ENCODE measurements at places on chromosomes 2 and 18.
A peak's percentile ranks its signal among the peaks of the same experiment; 100 is the strongest.

GRCh38 chr18:56493531-56493930, 144.9 kb downstream of the TXNL1 start:
- no peak for DNase-seq

GRCh38 chr2:221606424-221606823, 34.3 kb upstream of the EPHA4 start:
- no peak for DNase-seq

GRCh38 chr2:72198532-72199241, 51.0 kb upstream of the CYP26B1 start:
- DNase-seq, result no peak

DNA sequence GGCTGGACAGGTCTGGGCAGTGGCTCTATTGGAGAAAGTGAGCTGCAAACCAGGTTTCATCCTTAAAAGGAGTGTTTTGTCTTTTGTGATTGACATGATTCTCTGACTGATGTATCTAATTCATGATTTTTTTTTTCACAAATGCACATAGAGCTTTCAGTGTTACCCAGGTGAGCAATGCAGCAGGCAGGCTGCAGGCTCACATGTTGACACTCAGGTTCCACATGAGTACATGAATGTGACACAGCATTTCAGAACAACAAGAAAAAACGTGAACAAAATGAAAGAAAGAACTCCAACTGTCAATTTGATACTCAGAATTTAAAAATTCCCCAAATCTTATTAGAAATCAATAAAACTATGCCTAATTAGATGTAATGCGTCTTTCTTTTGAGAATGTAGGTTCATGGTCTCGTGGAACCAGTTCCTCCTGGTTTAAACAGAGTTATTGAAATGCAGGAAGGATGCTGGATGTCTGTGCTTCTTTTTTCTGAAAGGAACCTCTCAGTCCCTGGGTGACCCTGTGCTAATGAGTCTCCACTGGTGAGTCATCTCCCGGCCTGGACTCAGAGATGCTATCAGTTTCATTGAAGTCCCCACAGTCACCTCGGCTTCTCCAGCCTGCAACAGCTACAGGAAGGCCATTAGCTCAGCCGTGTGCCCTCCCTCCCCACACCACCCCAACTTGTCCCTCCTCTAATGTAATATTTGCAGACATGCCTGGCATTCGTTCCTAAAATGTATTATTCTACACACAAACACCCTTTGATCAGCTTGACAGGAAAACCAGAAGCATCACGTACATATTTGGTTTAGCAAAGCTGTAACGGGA, 430.4 kb downstream of the LPIN1 start:
- DNase-seq, result no peak

GRCh38 chr2:21008790-21009661, 34.8 kb downstream of the APOB start:
- DNase-seq, result no peak

DNA sequence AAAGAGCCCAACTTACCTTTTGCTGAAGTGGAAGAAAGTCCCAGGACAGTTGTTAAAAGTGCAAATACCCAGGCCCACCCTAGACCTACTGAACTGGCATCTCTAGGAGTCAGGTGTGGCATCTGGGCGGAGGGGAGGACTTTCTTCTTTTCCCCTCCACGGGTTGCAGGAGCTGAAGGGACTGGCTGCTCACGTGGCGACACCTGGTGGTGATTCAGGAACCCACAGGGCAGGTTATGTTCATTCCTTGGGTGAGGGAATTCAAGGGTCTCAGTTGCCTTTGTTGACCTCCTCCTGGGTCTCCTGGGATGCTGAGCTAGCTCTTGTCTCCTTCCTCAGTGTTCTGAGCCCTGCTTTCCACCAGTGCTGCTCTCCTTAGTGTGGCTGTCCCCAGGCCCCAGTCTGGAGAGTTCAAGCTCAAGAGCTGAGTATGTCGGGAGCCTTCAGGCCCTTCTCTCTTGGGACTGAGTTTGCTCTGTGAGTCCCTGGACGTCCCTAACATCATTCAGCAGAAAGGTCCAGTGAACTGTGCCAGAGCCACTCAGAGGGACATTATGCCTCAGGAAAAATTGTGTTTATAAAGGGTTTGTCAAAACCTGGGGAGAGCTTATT, 56.9 kb downstream of the DYSF start:
- DNase-seq, result peak; percentile 32

- DNase-seq, result no peak
Observed at GRCh38 chr18:79275992-79276391, 119.7 kb upstream of the NFATC1 start.

DNA sequence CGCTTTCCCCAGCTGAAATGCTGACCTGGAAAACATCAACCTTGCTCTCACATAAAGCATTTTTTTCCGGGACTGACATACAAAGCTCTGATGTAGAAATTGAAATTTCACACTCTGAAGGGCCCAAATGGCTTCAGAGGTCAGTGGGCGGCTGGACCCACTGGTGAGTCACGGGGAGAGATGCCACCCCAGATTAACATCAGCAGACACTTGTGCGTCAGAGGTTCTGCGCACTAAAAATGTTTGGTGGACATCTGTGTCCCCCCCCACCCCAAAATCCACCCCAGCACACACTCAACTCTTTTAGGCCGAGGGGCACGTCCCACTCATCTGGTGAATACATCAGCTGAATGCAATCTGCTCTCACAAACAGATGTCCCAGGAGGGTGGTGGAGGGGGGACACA, 208.9 kb downstream of the ASB1 start:
- DNase-seq, result no peak

- no peak for DNase-seq
Observed at GRCh38 chr18:61546590-61546989, 213.4 kb downstream of the CDH20 start.

DNA sequence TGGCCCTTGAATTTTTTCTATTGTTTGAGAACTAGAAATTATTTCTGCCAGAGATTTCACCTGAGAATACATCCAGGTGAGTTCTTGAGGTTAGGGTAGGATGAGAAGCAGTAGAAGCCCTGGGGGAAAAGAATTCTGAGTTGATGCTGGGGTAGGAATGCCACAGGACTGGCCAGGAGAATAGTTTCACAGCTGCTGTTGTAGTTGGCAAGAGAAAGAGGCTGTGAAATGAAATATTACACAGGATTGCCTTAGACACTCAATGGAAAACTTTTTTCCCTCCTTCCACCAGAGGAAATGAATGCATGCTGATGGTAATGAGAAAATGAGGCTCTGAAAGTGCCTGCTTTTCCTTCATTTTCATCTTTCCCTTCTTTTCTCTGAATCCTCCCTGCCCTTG, 54.6 kb downstream of the PRKCE start:
- no peak for DNase-seq

DNA sequence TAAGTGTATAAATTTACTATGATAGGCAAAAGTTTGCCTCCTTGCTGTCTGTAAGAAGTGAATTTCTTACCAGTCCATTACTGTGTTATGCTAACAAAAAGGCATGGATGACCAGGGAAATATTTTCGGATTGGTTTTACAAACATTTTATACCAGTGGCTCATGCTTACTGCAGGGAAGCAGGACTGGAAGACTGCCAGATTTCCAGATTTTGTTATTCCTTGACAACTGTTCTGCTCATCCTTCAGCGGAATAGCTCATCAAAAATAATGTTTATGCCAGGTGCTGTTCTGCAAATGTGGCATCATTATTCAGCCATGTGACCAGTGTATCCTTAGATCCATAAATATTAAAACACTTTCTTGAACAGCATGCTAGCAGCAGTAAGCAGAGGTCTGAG, 40.4 kb upstream of the NETO1 start:
- DNase-seq, result no peak

- DNase-seq, result no peak
Observed at GRCh38 chr2:100391735-100392515, 25.5 kb downstream of the CHST10 start.

- DNase-seq, result no peak
Observed at GRCh38 chr2:152395103-152395502, 60.1 kb downstream of the FMNL2 start.

- DNase-seq, result no peak
Observed at GRCh38 chr2:238128534-238129001, 9.9 kb upstream of the KLHL30 start.

GRCh38 chr2:219225350-219225749, 4.1 kb downstream of the ATG9A start:
- DNase-seq, result no peak

GRCh38 chr18:2482706-2483475, 88.4 kb downstream of the METTL4 start:
- no peak for DNase-seq

GRCh38 chr2:157327200-157327599, 1.6 kb upstream of the ERMN start:
- no peak for DNase-seq

DNA sequence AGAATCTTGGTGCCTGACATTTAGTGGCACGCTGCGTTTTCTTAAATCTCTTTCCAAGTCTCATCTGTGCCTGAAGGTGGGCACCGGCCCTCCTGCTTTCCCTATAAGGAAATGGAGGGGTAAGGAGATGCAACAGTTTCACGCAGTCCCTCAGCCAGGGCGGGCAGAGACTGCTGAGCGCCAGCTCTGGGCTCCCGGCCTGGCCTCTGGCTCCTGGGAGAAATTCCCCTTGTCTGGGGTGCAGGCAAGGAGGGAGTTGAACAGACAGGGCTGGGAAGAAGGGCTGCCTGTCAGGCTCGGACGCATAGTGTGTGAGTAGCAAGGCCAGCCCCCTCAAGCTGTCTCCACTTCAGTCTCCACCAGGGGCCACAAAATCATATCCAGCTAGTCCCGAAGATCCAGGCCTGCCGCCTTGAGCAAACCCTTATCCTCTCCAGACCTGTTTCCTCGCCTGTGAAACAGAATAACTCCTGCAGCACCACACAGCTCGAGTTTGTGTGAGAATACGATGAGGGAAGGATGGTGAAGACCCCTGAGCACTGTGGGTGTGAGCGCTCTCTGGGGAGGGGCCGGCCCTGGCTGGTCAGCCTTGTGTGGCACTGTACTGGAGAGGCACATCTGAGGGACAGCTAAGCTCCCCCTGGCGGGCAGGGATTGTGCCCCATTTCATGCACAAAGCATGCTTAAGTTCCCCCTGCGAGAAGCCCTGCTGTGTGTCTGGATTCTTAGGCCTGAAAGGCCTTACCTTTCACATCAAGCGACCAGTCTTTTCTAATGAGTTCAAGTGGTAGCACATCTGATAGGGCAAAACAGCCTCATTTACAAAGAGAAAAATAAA, 33.8 kb downstream of the SDC1 start:
- DNase-seq, result no peak

DNA sequence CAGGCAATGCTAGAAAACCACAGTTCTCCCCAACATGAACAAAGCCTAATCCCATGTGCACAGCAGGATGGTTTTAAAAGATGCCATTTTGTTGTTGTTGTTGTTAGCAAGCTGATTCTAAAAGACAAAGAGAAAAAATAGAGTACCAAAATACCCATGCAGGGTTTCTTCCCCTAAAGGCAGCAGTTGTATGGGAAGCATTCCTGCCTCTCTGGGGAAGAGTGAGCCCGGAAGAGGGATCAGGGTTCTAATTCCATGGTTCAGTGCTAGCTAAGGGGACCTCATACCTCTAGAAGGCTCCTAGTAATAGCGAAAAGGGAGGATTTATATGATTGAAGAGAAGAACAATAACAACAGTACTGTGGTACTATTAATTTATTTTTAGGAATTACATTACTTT, 327.6 kb downstream of the DPP10 start:
- DNase-seq, result no peak

DNA sequence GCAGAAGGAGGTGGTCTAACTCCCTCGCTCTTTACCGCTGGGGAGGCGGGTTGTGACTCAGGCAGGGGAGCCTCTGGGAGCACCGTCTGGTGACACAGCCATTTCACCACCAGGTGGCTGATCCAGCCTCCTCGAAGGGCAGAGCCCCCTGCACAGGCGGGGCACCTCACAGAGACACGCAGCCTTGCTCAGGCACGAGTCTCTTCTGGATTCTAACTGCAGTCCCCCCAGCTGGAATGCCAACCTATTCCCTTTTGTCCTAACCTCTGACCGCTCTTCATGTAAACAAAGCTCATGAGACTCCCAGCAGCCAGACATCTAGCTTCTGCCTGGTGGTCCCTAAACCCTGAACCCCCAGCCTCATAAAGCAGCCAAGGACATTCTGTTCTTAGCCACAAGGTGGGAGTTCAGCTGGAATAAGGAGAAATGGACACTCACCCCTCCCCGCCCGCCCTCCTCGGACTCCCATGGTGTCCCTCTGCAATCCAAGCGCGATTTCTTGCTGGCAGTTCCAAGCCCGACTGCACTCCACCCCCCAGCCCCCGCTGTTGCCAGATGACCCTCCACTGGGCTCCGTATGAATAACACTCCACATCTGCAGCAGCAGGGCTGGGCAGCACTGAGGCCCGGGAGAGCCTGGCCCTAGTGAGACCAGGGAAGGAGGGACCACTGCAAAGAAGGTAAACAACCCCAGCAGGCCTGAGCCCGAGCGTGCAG, 84.3 kb downstream of the TNS1 start:
- no peak for DNase-seq

GRCh38 chr2:224563537-224563936, 21.6 kb downstream of the CUL3 start:
- no peak for DNase-seq

DNA sequence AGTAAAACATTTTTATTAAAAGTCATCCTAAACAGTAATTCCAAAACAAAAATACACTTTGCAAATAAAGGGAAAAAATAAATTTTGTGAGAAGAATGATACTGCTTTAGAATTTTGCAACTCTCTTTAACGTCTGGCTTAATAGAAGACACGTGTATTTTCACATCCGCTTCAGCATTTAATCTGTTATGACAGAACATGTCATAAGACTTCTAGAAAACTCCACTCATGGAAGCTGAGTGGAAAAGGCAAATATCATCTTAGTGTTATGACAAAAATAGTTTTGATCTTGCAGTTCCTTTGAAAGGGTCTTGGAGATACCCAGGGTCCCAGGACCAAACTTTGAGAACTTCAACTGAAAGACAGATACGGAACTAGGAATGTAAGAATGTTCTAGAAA, 350.1 kb downstream of the NCKAP5 start:
- DNase-seq, result no peak

DNA sequence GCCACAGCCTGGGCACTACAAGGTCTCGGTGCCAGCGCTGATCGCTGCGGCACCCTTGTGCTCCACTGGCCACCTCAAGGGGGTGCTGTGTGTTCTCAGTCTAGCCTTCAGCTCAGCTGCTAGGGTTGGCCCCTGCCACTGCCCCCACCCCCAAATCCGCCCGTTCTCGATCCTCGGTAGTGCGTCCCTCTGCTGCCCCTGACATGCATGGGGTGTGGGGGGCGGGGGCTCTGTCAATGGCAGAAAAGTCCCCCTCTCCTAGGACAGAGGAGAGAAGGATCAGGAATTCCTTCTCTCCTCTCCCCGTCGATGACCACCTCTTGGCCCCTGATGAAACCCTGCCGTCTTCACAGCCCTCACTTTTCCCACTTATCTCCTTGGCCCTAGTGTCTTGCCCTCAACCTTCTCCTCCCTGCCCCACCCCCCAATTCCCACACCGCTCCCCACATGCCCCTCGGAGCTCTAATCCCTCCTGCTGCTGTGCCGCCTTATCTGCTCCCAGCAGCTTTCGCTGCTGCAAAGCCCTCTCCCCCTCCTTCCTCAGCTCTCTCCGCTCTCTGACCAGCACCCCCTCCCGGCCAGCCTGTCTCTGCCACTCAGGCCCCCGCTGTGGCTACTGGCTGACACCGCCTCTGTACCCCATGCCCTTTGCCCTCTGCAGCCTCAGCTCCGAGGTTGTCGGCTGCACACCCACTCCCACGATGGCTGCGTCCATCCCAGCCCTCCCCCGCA, 4.3 kb upstream of the ASIC4 start:
- peak; percentile 12 for DNase-seq

- no peak for DNase-seq
Observed at GRCh38 chr2:71419976-71420375, 33.4 kb upstream of the DYSF start.

- DNase-seq, result no peak
Observed at GRCh38 chr2:170411660-170412059, 233.7 kb downstream of the MYO3B start.
